ENCODE measurements at places on chromosomes 3 and 15.

DNA sequence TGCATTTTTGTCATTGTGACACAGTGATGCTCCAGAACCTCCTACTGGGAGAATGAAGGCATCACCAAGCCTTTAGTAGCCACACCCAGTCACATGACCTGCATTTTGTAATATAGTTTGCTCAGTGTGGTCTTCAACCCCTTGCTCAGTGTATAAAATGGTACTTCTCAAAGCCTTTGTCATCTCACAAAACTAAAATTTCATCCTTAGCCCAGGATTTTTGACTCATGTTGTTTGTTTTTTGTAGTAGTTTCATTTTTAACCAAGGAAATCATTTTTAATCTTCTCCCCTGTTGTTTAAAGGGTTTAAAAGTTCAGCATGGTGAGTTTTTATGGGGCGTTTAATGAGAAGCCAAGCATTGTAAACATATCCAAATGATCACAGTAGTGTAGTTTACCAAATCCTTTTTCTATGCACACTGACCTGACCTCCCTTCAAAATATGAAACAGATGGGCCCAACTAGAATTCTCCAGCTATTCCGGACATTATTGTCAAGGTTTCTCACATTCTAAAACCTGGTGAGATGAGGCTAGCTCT is 123.5 kb upstream of the IL12A start:
- no peak for DNase-seq

- DNase-seq, result no peak
These were observed 8.8 kb downstream of the SNTN start for GRCh38 chr3:63661242-63661641.

GRCh38 chr3:134054881-134055280 is 25.2 kb upstream of the SLCO2A1 start:
- no peak for DNase-seq

GRCh38 chr3:44915702-44916438 is 41.5 kb downstream of the TGM4 start:
- no peak for DNase-seq

DNA sequence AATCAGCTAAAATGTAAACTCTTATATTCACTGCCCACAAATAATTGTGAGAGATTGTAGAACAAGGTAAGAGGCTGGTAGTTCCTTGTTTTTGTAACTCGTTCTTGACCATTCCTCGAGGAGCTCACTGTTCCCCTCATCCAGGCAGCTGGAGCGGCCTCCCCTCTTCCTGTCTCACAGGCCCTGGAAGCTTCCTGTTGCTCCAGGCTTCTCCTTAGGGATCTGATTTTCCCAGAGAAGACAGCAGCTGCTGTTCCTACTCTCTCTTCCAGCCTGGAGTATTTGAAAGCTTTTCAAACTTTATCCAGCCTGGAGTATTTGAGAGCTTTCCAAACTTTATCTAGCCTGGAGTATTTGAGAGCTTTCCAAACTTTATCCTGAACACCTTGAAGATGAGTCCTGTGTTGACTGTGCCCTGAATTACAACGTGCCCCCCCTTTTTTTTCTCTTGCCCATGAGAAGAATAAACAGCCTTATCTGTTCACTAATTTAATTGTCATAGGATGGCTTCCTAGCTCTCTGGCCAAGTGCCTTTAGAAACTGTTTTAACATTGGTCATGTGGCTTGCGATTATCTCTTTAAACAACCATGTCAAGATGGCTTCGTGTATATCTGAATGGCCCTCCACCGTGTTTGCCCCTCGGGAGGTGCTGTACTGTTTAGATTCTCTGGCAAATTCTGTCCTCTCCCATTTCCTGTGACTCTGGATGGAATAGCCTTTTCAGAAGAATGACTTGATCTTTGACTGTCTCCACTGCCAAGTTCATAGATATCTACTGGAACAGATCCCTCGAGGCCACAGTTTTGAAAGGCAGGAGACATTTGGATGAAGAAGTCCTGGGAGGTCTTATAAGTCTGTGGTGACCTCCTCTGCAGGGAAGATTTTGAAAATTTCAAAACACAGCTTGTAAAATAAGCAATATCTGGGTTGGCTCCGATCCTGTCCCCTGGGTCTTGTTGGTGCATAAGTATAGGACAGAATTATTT is 4.8 kb downstream of the ADAMTSL3 start:
- DNase-seq, result no peak
